ENCODE measurements at places on chromosomes 6 and 20.

DNA sequence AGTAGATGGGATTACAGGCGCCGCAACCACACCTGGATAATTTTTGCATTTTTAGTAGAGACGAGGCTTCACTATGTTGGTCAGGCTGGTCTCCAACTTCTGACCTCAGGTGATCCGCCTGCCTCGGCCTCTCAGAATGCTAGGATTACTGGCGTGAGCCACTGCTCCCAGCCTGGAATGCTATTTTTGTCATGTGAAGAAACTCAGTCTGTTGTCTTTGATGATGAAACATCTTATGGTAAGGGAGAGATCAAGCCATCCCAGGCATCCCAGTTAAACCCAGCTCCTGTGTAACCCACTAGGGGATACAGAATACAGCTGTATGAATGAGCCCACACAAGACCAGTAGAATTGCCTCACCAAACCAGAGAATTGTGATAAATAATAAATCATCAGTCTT lies 83.6 kb upstream of the RBM24 start:
- no peak for DNase-seq

DNA sequence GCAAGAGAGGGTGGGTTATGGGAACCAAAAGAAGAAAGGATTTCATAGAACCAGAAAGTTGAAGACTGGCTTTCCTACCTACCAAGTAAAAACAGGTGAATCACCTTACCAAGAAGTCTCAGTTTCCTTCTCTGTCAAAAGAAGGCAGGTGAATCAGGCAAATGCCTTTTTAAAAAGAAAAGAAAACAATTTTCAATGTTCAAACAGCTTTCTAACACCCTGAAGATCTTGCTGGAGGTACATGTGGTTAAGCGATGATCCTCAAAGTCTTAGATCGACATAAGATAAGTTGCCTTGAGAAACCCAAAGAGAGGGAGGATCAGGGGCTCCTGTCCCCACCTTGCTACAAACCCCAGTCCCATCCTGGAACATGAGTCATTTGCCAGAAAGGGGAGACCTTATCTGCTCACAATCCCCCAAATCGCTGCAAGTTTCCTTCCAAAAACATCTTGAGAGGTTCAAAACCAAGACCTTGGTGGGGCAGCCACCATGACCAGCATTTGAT lies 71.6 kb downstream of the NFATC2 start:
- no peak for DNase-seq

DNA sequence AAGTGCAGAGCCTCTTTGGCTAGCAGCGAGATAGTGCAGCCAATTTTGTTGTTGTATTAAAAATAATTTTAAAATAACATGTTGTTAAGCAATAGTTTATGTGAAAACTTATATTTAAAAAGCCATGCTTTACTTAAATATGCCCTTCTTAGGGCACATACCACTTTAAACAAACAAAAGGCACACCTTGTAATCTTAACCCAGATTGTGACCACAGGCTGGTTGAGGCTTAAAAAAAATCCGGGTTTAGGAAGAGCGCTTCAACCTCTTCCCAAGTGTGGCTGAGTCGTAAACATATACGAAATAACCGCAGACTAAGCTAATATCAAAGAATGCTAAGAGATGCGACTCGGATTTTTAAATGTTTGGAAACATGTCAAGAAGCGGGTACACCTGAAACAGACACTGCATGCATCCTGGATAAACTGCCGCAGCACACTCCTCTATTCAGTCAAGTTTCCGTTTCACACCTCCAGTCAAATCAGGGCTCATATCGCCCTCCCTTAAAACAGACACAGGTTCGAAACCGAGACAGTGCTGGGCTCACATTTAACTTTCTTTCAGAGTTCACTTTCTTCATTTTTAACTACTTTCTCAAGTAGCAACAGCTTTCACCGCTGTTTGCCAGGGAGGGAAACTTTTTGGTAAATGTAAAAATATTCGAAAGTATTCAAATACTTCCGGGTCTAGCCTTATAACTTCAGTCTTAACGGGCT lies 1.5 kb downstream of the DEK start:
- peak; percentile 16 for DNase-seq

DNA sequence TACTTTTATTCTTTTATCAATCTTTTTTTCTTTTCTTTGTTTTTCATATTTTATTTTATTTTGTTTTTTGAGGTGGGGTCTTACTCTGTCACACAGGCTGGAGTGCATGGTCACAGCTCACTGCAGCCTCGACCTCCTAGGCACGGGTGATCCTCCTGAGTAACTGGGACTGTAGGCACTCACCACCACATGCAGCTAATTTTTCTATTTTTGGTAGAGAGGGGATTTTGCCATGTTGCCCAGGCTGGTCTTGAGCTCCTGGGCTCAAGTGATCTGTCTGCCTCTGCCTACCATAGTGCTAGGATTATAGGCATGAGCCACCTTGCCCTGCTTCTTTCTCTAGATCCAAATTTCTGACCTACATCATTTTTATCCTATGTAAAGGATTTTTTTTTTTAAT lies 153.2 kb downstream of the CDKAL1 start:
- DNase-seq, result no peak

DNA sequence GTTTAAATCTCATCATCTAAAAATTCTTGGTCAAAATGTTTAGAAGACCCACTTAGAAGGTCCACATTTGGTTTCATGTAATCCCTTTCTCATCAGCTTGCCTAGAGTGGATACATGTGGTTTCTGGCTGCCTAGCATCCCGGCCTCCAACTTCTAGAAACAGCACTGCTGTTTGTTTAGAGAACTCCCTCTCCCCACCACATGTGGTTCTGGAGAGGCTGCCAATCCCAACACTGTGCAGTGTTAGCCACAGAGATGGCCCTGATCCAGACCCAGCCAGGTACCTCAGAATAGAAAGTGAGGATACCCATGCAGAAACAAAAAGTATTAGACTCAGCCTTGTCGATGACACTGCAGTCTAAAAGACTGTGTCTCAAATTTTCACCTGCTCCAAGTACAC lies 241.8 kb downstream of the BCKDHB start:
- no peak for DNase-seq

DNA sequence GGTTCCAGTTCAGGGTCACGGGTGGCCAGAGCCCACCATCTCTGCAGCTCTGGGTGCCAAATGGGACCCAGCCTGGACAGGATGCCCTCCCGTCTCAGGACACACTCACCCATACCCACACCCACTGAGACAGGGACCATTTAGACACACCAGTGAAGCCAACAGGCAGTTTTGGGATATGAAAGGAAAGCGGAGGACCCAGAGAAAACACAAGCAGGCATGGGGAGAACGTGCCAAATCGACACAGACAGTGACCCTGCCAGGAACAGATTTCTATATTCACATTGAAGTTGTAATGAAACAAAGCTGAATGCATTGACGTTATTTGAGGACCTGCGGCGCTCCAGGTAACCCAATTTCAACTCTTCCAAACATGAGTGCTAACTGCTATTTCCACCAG lies 164.5 kb downstream of the DOK5 start:
- no peak for DNase-seq

- DNase-seq, result no peak
These were observed 46.5 kb downstream of the AFG1L start for GRCh38 chr6:108341372-108341771.

DNA sequence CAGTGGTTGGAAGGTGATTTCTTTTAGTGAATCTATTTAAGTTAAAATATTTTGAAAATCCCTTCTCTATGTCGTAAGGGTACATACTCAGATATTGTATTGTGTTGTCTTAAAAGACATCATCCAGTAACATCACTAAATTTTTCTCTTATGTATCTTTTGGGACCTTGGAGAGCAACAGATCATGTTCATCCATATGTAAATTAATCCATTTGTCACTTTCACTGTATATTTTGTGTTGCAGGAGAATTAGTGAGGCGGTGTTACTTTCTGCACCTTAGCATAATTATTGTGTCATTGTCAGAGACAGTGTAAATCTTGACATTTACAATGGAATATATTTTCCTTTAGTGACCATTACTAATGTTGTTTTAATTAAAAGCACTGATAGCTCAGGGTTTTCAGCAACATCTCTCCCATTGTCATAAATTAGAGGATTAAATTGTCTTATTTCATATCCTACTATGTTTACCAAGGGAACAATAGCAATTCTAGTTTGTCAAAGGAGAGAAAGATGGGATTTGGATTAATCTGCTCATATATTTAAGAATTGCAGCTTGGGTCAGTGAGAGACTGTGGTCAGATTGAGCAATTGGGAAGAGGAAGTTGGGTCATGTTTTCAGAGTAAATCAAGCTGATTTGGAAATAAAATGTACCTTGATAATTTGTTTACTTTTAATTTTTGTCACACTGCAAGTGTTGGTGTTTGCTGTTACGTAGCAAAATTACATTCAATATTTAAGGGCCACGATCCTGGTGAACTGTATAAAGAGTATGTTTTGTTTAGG lies 22.7 kb downstream of the DOK5 start:
- no peak for DNase-seq

- peak; percentile 35 for DNase-seq
These were observed 909 bp downstream of the CPNE1 start for GRCh38 chr20:35663516-35664465.

- no peak for DNase-seq
These were observed 19.1 kb downstream of the NKX2-4 start for GRCh38 chr20:21378259-21378658.

- DNase-seq, result no peak
These were observed 15.5 kb downstream of the FOXA2 start for GRCh38 chr20:22568872-22569344.

DNA sequence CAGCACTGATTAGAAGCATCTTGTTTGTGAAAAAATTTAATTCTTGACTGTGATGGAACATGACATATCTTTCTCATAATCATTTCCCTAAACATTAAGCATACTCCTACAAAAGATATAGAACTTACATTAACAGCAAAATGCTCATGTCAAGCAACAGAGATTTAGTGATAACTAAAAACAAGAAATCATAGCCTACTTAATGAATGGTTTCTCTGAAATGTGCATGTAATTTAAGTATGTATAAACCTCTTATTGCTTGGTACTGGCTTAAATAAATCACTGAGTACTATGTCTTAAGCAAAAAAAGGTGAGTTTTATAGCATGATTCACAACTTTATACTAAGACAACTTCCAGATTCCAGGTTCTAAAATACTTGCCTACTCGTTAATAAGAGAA lies 9.3 kb downstream of the ROMO1 start:
- no peak for DNase-seq

DNA sequence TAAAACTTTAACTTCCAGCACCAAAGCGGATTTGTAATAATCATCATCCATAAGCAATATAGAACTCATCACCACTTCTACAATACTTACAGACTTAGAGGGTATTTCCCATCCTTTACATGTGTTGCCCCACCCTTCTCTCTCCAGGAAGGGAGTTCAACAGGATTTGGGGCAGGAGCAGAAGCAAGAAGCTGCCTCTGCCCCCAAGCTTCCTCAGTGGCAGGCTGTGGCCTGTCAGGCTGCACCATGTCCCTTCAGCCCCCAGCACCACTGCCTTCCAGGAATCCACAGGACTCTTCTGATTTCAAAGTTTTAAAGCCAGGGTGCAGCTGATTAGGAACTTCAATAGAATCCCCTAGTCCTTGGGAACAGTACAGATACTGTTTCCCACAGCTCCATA lies 36.7 kb upstream of the MCM9 start:
- no peak for DNase-seq

- DNase-seq, result no peak
These were observed 159.8 kb downstream of the AKAP7 start for GRCh38 chr6:131295081-131295480.

DNA sequence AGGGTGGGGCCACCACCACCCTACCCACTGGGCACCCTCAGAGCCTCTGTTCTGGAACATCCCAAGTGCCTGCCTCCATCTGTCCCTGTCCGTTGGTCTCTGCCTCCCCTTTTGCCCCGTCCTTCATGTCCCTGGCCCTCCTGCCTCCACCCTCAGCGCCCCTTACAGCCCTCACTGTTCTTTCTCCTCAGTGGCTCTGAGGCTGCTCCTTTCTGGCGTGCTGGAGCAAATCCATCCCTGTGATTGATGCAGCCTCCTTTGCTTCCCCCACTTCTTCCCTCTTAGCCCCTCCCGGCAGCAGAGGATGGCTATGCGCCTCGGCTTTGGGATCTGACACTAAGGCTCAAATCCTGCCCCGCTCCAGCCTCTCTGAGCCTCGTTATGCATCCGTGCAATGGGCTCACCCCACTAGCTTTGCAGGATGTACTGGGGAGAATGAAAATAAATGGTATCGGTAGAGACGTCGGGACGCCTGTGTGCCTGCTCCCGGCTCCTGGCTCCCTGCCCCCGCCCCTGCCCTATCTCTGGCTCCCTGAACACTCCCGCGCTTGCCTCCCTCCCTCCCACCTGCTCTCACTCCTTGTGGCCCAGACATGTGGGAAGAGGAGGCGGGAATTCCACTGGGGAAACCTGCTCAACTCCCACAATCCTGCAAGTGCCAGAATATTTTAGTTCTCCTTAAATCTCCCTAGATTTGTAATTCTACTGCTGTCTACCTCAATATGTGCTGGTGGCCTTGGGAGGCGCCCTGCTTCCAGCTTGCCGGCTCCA lies 13.1 kb downstream of the VSTM2L start:
- DNase-seq, result no peak

DNA sequence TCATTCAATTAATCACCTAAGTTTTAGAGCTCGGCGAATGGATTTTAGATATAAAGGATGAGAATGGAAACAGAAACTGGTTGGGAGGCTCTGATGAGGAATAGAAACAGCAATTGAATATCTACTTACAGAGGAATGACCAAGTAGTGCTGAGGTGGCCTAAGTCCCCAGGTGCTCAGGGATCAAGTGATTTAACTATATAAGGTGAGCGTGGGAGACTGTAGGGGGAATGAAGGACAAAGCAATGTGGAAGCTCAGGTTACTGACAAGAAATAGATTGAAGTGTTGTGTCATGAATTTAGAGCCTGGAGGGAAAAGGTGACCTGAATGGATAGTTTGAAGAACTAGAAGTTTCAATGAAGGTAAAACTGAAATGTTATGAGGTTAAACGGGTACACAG lies 495.4 kb upstream of the SOX4 start:
- DNase-seq, result no peak

GRCh38 chr20:25327521-25328235 lies 63.0 kb downstream of the ABHD12 start:
- DNase-seq, result no peak

DNA sequence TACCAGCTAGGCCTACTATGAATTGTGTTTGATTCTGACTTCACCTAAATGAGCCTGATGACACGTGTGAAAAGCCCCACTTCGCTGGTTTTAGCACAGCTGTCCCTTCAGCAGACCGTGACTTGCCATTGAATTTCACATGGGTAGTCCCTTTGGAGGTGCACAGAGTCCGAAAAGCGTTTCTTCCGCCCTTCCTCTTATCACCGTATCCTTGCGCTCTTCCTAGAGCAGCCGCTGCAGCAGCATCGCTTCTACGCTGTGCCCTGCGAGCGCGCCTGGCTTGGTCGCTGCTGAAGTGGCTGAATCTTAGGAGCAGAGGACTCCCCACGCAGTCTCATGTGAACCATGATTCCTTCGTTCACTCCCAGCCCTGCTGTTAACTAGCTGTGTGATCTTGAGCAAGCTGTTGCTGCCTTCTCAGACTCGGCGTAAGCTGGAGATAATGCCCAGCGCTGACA lies 127.0 kb downstream of the PACRG start:
- peak; percentile 1 for DNase-seq

GRCh38 chr6:121771937-121772720 lies 336.7 kb downstream of the GJA1 start:
- DNase-seq, result no peak

Data from NCI-H510A treated with DMSO at 0.1 percent for 48 hours (cell line).